Spinal cord (tissue), 10 donors: ENCODE measurements at places on chromosomes 5 and 9.

DNA sequence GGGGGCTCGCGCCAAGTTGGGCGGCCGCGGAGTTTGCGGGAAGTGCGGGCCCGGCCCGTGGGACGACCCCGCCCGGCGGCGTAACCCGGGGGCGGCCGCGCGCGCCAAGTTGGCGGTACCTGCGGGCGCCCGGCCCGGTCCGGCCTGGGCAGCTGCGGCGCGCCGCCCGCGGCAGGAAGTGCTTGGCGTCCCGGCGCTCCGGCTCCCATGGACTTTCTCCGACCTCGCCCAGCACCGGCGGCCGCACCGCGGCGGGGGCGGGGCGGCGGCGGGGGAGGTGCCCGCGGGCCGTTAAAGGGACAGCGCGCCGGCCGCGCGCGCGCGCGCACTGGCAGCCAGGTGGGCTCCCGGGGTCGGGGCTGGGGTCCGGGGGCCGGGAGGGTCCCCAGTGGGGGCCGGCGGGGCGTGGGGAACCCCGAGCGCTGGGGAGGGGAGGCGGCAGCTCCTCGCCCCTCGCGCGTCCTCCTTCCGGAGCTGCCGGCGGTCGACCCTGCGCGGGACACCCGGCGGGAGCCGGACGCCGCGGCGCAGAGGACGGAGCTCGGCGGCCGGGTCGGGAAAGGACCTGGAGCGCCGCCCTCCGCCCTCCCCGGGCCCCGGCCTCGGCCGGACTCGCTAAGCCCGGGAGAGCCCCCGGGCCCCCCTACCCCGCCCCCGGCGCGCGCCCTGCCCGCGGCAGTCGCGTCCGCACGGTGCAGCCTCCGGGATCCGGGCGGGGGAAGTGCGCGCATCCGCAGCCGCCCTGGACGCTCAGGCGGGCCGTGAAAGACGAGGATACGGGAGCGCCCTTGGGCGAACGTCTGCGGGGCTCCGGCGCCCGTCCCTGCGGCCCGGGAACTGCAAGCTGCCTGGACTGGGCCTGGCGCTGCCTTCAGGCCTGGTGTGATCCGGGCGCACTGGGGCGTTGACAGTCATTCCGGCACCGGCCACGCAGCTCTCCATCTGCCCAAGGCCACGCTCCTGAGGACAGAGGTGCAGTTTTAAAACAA is at the start of gene NACC2:
Gene NACC2, minus strand, starts transcription at position 220 of the 989 bp plus-strand sequence. CDS start 44,768 bp downstream, outside the sequence.
- DNase-seq = no peak
- peaks cover 22% of the 10 kb centered on the region for H3K36me3 ChIP-seq
- peaks cover 58% of the 10 kb centered on the region for H3K4me1 ChIP-seq
- peak within 1 kb of the TSS; percentile 39 for H3K4me3 ChIP-seq

GRCh38 chr5:73624888-73625287 is 1.1 kb upstream of the ARHGEF28 start:
- H3K27me3 ChIP-seq = no peaks in the 10 kb centered on the region
- H3K27ac ChIP-seq = no peak overlapping the region
- no peak overlapping the region for H3K4me3 ChIP-seq

GRCh38 chr9:121783521-121784507 is 132.4 kb downstream of the DAB2IP start:
- H3K4me1 ChIP-seq = peaks cover 62% of the 10 kb centered on the region
- peaks cover 65% of the 10 kb centered on the region for H3K36me3 ChIP-seq
- no peak for DNase-seq
- no peaks in the 10 kb centered on the region for H3K27me3 ChIP-seq
- peak overlapping the region; percentile 51 for H3K27ac ChIP-seq

DNA sequence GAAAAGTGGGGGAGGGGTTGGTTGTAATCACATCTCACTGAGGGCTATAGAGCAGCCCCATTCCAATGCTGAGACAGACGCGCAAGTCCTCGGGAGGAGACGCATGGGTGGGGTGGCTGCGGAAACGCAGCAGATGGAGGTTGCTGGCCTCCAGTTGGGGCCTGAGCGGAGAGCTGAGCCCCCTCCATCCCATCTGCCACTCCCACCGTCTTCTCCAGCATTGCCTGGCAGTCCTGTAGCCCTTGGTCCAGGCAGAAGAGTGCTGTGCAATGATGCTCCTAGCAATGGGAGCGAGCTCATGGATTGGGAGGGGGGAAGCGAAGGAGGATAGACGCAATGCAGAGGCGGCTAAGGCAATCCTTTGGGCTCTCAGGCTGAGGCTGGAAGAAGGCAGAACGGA is 79.4 kb upstream of the GLRA1 start:
- no peak overlapping the region for H3K27ac ChIP-seq
- H3K36me3 ChIP-seq = no peaks in the 10 kb centered on the region
- H3K4me1 ChIP-seq = no peaks in the 10 kb centered on the region

- no peak for DNase-seq
- H3K4me3 ChIP-seq = no peak overlapping the region
- H3K27me3 ChIP-seq = no peaks in the 10 kb centered on the region
These were observed 214.4 kb upstream of the ACTBL2 start for GRCh38 chr5:57696825-57697570.

GRCh38 chr9:8362250-8362649 is 562.7 kb upstream of the DMAC1 start:
- no peaks in the 10 kb centered on the region for H3K27me3 ChIP-seq
- DNase-seq = no peak
- H3K36me3 ChIP-seq = no peaks in the 10 kb centered on the region
- H3K27ac ChIP-seq = no peak overlapping the region
- H3K4me1 ChIP-seq = peaks cover 4% of the 10 kb centered on the region

GRCh38 chr5:103743421-103743820 is 180.8 kb upstream of the NUDT12 start:
- no peak overlapping the region for H3K27ac ChIP-seq
- H3K4me1 ChIP-seq = no peaks in the 10 kb centered on the region
- H3K27me3 ChIP-seq = no peaks in the 10 kb centered on the region
- no peak overlapping the region for H3K4me3 ChIP-seq
- no peaks in the 10 kb centered on the region for H3K36me3 ChIP-seq

- H3K36me3 ChIP-seq = peaks cover 7% of the 10 kb centered on the region
- H3K4me3 ChIP-seq = no peak overlapping the region
- no peak for DNase-seq
- no peak overlapping the region for H3K27ac ChIP-seq
- H3K4me1 ChIP-seq = peaks cover 28% of the 10 kb centered on the region
These were observed 114.2 kb downstream of the LHFPL2 start for GRCh38 chr5:78534148-78534904.

GRCh38 chr5:134092875-134093274 is 21.6 kb upstream of the TCF7 start:
- no peaks in the 10 kb centered on the region for H3K36me3 ChIP-seq
- no peak overlapping the region for H3K4me3 ChIP-seq
- peaks cover 14% of the 10 kb centered on the region for H3K4me1 ChIP-seq
- no peak for DNase-seq
- no peak overlapping the region for H3K27ac ChIP-seq

DNA sequence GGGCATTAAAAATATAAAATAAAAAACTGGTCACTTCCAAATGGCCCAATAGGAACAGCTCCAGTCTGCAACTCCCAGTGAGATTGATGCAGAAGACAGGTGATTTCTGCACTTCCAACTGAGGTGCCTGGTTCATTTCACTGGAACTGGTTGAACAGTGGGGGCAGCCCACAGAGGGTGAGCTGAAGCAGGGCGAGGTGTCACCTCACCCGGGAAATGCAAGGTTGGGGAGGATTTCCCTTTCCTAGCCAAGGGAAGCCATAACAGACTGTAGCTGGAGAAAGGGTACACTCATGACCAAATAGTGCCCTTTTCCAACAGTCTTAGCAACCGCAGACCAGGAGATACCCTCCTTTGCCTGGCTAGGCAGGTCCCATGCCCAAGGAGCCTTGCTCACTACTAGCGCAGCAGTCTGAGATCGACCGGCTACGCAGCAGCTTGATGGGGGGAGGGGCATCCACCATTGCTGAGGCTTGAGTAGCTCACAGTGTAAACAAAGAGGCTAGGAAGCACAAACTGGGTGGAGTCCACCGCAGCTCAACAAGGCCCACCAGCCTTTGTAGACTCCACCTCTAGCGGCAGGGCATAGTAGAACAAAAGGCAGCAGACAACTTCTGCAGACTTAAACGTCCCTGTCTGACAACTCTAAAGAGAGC is 12.7 kb downstream of the RLN1 start:
- no peak overlapping the region for H3K27ac ChIP-seq
- no peak for DNase-seq
- H3K36me3 ChIP-seq = no peaks in the 10 kb centered on the region
- no peaks in the 10 kb centered on the region for H3K4me1 ChIP-seq

DNA sequence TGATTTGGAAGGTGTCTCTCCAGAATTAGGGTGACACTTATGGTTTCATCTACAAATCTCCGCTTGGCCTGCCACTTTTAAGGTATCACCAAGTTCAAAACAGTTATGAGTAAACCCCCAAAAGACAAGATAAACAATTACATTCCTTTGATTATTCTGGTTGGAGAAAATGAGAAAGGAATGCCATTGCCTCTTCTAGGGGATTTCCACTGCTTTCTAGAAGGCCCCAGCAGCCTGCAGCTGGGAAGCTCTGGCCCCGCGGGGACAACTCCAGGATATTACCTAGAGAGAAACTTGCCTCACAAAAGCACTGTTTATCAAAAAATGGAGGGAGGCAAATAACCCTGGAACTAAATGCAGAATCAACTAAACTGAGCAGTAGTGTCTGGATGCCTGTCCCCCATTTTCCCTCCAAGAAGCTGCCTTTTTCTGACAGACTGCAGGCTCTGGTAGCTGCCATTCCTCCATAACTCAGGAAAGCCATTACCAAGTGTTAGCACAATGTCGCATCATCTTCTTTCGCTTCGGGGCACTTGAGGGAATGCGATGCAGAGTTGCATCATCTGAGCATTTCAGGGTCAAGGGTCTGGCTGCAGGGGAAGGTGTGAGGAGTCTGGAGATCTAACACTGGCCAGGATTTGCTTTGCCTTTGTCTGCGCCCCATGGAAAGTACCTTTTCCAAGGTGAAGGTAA is 71.5 kb upstream of the PLPP6 start:
- H3K27ac ChIP-seq = no peak overlapping the region
- no peak overlapping the region for H3K4me3 ChIP-seq

DNA sequence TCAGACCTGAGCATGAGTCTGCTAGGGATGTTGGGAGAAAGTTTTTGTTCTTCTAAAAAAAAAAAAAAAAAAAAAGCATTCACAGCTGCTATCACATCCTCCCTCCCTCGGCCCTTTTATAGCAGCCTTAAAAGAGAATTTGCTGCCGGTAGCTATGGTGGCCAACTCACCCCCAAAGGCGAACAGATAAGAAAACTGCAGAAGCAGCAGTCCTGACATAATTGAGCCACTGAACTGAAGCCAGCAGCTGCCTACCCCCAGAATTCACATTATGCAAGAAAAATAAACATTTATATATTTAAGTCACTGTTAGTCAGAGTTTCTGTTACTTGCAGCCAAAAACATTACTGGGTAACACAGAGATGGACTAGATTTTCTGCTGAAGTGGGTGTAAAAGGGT is 124.3 kb upstream of the SMARCA2 start:
- no peak overlapping the region for H3K4me3 ChIP-seq
- no peaks in the 10 kb centered on the region for H3K27me3 ChIP-seq
- no peak for DNase-seq
- H3K36me3 ChIP-seq = no peaks in the 10 kb centered on the region
- no peak overlapping the region for H3K27ac ChIP-seq
- H3K4me1 ChIP-seq = no peaks in the 10 kb centered on the region

DNA sequence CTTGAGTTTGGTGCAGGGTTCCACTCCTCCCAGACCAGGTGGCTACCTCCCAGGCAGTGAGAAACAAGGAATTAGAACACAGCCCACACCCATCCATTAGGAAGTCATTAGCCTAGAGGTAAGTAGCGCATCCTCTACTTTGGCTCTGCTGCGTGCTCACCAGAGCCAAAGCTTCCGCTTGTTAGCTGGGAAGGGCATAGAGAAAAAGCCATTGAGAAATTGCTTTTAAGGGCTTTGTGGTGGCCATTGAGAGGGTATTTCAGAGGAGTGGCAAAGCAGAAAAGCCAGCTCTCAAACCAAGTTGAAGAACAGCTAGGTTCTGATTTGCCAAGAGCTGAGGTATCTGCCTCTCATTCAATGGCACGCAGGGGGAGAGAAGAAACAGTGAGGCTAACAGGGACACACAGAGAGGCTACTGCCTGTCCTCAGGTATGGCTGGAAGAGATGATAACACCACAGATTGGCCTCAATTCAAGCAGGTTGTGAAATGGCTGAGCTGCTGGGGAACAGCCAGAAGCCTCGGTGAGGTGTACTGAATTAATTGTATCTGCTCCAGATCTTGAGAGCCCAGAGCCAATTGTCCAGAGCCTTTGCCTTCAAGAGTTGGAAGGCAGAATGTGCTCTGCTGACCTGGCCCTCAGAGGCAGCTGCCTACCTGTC is 119.4 kb downstream of the NTRK2 start:
- peaks cover 8% of the 10 kb centered on the region for H3K4me1 ChIP-seq
- no peak for DNase-seq
- H3K27ac ChIP-seq = no peak overlapping the region
- H3K27me3 ChIP-seq = no peaks in the 10 kb centered on the region
- H3K36me3 ChIP-seq = no peaks in the 10 kb centered on the region

DNA sequence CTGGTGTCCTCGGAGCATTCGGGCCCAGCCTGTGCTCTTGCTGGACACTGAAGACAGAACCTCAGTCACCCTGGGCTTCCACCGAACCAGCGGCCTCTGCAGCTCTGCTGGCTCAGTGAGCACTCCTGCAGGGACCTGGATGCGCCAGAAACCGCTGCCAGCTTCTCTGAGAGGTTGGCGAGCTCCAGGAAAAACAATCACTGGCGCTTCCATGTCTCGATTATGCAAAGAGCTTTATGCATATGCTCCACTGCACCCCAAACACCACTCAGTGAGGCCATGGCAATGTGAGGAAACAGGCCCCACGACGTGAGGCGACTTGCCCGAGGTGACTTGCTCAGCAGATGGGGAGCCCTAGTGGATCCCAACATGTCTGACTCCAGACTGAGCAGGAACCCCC is 11.0 kb downstream of the PRDM12 start:
- H3K36me3 ChIP-seq = no peaks in the 10 kb centered on the region
- peaks cover 10% of the 10 kb centered on the region for H3K27me3 ChIP-seq
- peaks cover 3% of the 10 kb centered on the region for H3K4me1 ChIP-seq
- no peak overlapping the region for H3K27ac ChIP-seq

GRCh38 chr5:155753943-155754581 is 572.9 kb upstream of the SGCD start:
- no peak overlapping the region for H3K27ac ChIP-seq
- DNase-seq = no peak
- no peaks in the 10 kb centered on the region for H3K36me3 ChIP-seq
- no peaks in the 10 kb centered on the region for H3K4me1 ChIP-seq
- no peaks in the 10 kb centered on the region for H3K27me3 ChIP-seq

DNA sequence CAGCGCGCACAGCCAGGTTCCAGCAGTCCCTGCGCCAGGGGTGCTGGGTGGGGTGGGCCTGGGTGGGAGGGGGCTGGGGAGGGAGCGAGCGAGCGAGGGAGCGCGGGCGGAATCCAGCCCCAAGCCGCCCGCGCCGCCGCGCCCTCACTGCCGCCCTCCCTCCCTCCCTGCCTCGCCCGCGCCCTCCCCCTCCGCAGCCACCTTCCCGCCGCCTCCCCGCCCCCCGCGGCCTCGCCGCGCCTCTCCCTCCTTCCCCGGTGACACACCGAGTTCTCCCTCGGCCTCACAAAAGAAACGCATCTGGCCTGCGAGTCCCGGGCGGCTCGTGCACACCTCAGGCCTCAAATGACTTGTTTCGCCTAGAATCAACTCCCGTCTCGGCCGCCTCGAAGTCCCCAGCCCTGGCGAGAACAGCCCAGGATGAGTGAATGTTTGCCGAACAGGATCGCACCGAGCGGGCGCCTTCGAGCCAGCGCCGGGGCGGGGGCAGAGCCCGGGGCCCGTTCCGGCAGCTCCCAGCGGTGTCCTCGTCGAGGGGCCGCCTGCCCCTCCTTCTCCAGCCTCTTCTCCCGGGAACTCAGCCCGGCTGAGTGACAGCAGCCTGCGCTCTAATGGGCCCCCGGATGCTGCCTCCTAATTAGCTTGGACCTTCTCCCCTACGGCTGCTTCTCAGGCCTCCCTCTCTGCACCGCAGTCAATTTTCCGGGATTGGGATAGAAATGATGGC is 371 bp upstream of the PITX1 start:
- H3K4me3 ChIP-seq = no peak overlapping the region
- H3K36me3 ChIP-seq = no peaks in the 10 kb centered on the region
- peaks cover 31% of the 10 kb centered on the region for H3K4me1 ChIP-seq
